Hepatocyte (in vitro differentiated cells): ENCODE measurements at places on chromosomes 1 and 21. TPM values are rescaled to one million over a fixed set of nuclear protein-coding genes. Genes with fewer than 3 reads are reported as not detected.

The TAS1R1 gene
- total RNA-seq, result not detected in 2 replicates

The CDA gene
- total RNA-seq, result 2.1 and 3.2 TPM in 2 replicates

The COL8A2 gene
- total RNA-seq, result 32.6 and 44.8 TPM in 2 replicates

The LORICRIN gene
- not detected in 2 replicates for total RNA-seq

The PBX1 gene
- 61.2 and 61.6 TPM in 2 replicates for total RNA-seq

The HSPB7 gene
- total RNA-seq, result 12.6 and 17.4 TPM in 2 replicates

GRCh38 chr1:78843111-78843510, 163.4 kb downstream of the ADGRL4 start:
- no peaks in the 10 kb centered on the region for H3K36me3 ChIP-seq
- H3K27me3 ChIP-seq, result no peaks in the 10 kb centered on the region
- H3K4me3 ChIP-seq, result no peak overlapping the region
- peaks cover 9% of the 10 kb centered on the region for H3K4me1 ChIP-seq
- peak; percentile 12 for DNase-seq
- no peak overlapping the region for H3K27ac ChIP-seq

DNA sequence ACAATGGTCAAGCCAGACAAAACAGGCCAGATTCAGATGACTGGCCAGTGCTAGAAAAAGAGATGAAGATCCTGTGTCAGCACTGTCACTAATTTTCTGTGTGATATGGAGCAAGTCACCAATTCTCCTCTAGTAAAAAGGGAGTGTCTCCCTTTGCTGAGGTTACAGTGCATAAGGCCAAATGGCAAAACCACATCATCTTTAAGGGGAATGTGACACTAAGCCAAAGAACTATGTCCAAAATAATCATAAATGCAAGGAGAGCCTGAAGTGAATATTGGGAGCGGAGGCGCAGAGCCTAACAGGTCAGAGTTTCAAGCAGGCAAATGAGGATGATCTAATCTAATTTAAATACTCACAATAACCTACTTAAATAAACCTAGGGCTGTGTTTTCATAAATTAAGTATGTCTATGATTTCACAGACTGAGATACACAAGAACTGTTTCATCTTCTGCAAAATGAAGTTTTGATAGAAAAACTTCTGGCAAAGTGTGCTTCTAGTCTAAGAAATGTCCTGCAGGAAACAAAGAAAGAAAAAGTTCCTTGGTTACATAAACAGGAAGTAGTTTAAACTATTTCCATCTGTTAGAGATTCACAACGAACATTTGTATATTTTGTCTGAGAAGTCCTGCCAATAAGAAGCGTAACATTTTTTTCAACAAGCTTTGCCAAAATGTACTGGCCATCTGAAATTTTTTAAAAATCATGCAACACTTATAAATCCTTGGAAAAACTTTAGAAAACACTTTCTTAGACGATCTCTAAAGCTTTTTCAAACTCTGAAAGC, 290.2 kb downstream of the LRRC40 start:
- peaks cover 5% of the 10 kb centered on the region for H3K4me1 ChIP-seq
- DNase-seq, result no peak
- no peak overlapping the region for H3K4me3 ChIP-seq
- H3K27me3 ChIP-seq, result no peaks in the 10 kb centered on the region
- no peaks in the 10 kb centered on the region for H3K36me3 ChIP-seq
- H3K27ac ChIP-seq, result peak overlapping the region; percentile 66

GRCh38 chr21:35201799-35202198, 152.7 kb upstream of the RUNX1 start:
- H3K27me3 ChIP-seq, result no peaks in the 10 kb centered on the region
- no peak overlapping the region for H3K4me3 ChIP-seq
- no peak for DNase-seq
- H3K27ac ChIP-seq, result no peak overlapping the region

DNA sequence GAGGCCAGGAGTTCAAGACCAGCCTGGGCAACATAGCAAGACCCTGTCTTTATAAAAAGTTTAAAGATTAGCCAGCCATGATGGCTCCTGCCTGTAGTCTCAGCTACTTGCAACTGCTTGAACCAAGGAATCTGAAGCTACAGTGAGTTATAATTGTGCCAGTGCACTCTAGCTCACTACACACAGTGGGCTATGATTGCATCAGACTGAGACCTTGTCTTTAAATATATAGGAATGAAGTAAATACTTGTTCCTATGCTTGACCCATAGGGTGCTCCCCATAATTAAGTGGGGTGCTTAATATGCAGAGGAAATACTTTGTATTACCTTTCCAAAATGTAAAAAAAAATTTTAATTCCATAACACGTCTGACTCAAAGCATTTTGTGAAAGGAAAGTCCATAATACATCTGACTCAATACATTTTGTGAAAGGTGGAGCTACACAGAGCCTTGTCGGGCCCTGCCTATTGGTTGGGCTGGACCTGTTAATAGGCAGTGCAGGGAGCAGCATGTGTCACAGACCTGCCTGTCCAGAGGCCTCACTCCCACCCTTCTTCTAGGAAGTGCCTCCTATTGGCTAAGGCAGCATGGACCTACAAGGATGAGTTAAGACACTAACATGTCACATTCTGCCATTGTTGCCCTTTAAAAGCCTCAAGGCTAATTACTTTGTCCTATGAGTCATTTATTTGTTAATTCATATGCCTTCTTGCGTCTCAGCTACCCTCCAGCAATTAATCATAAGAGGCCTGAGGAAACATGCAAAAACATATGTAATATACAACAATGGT, 33.6 kb downstream of the CD58 start:
- no peaks in the 10 kb centered on the region for H3K4me1 ChIP-seq
- H3K27me3 ChIP-seq, result no peaks in the 10 kb centered on the region
- no peak overlapping the region for H3K4me3 ChIP-seq
- no peaks in the 10 kb centered on the region for H3K36me3 ChIP-seq

GRCh38 chr1:180188091-180188506, 33.4 kb downstream of the QSOX1 start:
- H3K27me3 ChIP-seq, result no peaks in the 10 kb centered on the region
- H3K27ac ChIP-seq, result no peak overlapping the region
- DNase-seq, result peak; percentile 83
- H3K4me1 ChIP-seq, result no peaks in the 10 kb centered on the region
- no peak overlapping the region for H3K4me3 ChIP-seq
- no peaks in the 10 kb centered on the region for H3K36me3 ChIP-seq

DNA sequence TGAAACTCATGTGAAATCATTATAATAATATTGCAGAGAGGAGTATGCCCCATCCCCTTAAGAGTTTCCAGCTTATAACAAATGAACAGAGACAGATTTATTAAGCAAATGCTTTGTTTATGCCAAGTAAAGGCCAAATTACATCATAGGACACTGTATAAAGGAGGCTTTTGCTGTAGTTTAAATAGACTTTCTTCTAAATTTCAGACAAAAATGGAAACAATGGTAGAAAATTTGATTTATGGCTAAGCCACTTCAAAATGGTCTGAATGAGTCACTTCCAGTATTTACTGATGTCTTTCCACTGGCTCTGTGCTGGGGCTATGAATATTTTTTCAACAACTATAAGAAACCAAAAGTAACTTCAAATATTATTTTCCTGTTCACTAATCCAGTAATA, 81.1 kb upstream of the ST6GALNAC5 start:
- H3K4me3 ChIP-seq, result no peak overlapping the region
- H3K27me3 ChIP-seq, result no peaks in the 10 kb centered on the region
- no peaks in the 10 kb centered on the region for H3K4me1 ChIP-seq

DNA sequence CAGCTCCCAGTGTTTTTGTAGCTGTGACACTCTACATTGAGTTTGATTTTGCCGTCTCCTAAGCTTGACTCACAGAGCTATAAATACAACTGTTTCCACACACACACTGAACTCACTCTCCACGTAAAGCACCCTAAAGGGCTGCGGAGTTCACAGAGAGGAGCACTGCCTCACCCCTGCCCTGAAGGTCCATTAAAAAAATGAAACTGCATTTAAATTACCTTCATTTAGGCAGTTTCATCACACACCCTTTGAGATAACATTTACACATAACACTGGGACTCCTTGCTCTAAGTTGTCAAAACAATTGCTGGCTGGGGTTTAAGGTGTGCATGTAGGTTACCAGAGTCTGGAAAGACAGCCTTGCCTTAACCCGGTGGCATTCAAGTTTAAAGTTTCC, 137.1 kb upstream of the MAGI3 start:
- H3K36me3 ChIP-seq, result no peaks in the 10 kb centered on the region
- peak overlapping the region; percentile 20 for H3K27ac ChIP-seq
- H3K27me3 ChIP-seq, result no peaks in the 10 kb centered on the region
- H3K4me1 ChIP-seq, result peaks cover 23% of the 10 kb centered on the region
- DNase-seq, result no peak
- no peak overlapping the region for H3K4me3 ChIP-seq

DNA sequence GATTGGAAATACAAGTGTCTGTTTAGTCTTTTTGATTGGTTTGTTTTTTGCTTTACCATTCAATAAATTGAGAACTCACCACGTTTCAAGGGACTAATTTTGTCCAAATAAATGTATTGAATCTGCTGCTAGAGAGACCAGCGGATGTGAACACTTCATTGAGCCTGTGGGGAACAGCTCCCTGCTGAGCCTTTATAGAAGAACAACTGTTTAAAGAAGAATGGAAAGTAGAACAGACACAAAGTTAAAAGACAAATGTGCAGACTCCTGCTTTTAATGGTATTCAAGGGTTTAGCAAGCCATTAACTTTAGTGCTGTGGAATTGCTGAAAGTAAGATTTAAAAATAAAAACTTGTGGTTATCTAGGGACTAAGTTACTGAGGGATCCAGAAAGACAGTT, 817.7 kb upstream of the B3GALT2 start:
- no peak overlapping the region for H3K27ac ChIP-seq
- H3K4me1 ChIP-seq, result no peaks in the 10 kb centered on the region
- H3K4me3 ChIP-seq, result no peak overlapping the region
- no peaks in the 10 kb centered on the region for H3K36me3 ChIP-seq
- no peak for DNase-seq
- no peaks in the 10 kb centered on the region for H3K27me3 ChIP-seq

GRCh38 chr1:19089524-19089923, 120.5 kb downstream of the UBR4 start:
- no peak overlapping the region for H3K27ac ChIP-seq
- no peak for DNase-seq
- peaks cover 20% of the 10 kb centered on the region for H3K4me1 ChIP-seq
- peaks cover 10% of the 10 kb centered on the region for H3K36me3 ChIP-seq

DNA sequence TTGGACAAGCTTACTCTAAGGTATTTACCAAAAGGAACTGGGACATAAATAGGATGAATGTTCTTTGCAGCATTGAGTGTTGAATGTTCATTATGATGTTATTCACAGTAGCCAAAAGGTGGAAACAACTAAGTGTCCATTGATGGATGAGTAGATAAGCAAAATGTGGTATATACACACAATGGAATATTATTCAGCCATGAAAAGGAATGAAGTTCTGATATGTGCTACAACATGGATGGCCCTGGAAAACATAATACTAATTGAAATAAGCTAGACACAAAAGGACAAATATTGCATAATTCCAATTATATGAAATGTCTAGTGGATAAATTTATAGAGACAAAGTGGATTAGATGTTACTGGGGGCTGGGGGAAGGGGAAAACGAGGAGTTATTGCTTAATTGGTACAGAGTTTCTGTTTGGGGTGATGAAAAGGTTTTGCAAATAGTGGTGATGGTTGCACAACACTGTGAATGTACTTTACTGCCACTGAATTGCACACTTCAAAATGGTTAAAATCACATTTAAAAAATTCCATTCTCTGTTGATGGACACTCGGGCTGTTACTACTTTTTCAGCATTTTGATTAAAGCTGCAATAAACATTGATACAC, 2.9 kb downstream of the MTARC1 start:
- no peaks in the 10 kb centered on the region for H3K36me3 ChIP-seq
- no peak overlapping the region for H3K27ac ChIP-seq
- no peak overlapping the region for H3K4me3 ChIP-seq

DNA sequence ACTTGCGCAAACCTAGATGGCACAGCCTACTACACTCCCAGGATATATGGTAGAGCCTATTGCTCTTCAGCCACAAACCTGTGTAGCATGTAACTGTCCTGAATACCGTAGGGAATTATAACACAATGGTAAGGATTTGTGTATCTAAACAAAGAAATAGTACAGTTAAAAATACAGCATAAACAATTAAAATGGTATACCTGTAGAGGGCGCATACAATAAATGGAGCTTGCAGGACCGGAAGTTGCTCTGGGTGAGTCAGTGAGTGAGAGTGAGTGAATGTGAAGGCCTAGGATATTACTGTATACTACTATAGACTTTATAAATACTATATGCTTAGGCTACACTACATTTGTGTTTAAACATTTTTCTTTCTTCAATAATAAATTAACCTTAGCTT, 99.3 kb downstream of the PLD5 start:
- H3K27ac ChIP-seq, result no peak overlapping the region
- no peaks in the 10 kb centered on the region for H3K27me3 ChIP-seq
- no peak overlapping the region for H3K4me3 ChIP-seq
- no peak for DNase-seq
- H3K36me3 ChIP-seq, result no peaks in the 10 kb centered on the region

- no peak overlapping the region for H3K27ac ChIP-seq
- H3K4me3 ChIP-seq, result no peak overlapping the region
- no peaks in the 10 kb centered on the region for H3K27me3 ChIP-seq
- H3K36me3 ChIP-seq, result no peaks in the 10 kb centered on the region
- DNase-seq, result no peak
Measured at GRCh38 chr1:17648457-17649145, 106.5 kb upstream of the ACTL8 start.

- no peaks in the 10 kb centered on the region for H3K36me3 ChIP-seq
- DNase-seq, result peak; percentile 92
- peak within 1 kb of the TSS; percentile 32 for H3K4me3 ChIP-seq
- no peaks in the 10 kb centered on the region for H3K4me1 ChIP-seq
- H3K27ac ChIP-seq, result peak within 1 kb of the TSS; percentile 86
Measured at GRCh38 chr1:204213668-204214662, at the start of gene GOLT1A. Gene GOLT1A (minus strand): TSS chr1:204213988. CDS start chr1:204213906, 82 bp downstream.

GRCh38 chr1:21510885-21511578, 1.8 kb downstream of the ALPL start:
- DNase-seq, result no peak
- peaks cover 34% of the 10 kb centered on the region for H3K27me3 ChIP-seq
- no peaks in the 10 kb centered on the region for H3K4me1 ChIP-seq
- no peak overlapping the region for H3K27ac ChIP-seq
- H3K4me3 ChIP-seq, result no peak overlapping the region
- no peaks in the 10 kb centered on the region for H3K36me3 ChIP-seq

DNA sequence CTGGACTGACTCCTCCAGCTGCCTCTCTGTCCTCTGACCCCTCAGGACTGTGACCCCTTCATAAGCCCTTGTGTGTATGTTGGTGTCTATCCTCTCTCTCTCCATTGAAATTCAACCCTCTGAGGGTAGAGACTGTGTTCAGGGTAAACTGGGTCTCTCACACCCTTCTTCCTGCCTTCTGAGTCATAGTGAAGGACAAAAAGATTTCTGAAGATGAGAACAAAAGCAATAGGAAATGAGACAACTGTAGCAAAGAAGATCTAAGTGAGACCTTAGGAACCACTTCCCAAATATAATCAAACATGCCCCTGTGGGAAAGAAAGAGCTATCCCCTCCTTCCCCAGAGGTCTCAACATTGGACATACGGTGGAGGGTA, 16.9 kb downstream of the NUAK2 start:
- no peaks in the 10 kb centered on the region for H3K36me3 ChIP-seq
- H3K4me3 ChIP-seq, result no peak overlapping the region
- no peak overlapping the region for H3K27ac ChIP-seq
- H3K27me3 ChIP-seq, result no peaks in the 10 kb centered on the region
- DNase-seq, result no peak
